ENCODE measurements at places on chromosomes 16 and 17.
A peak's percentile ranks its signal among the peaks of the same experiment; 100 is the strongest.

DNA sequence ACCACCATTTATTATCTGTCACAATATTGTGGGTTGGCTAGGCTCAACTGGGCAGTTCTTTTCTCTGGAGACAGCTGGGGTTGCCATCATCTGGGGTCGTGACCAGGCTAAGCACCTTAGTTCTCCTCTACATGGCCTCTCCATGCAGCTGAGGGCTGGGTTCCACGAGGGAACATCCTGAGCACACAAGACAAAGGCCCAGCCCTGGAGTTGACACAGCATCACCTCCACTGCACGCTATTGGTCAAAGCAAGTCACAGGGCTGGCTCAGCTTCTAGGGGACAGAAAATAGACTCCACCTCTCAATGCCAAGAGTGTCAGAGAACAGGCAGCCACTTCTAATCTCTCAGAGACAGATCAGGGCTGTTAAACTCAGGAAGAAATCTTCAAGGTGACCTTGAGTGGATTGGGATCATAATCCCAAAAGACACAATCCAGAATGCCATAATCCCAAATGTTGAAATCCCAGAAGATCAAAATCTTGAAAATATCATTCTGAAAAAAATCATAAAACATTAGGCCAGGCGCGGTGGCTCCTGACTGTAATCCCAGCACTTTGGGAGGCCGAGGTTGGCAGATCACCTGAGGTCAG is 13.0 kb upstream of the USP10 start:
- no peak for DNase-seq

- DNase-seq = no peak
Observed at GRCh38 chr17:47618410-47618809, 31.3 kb upstream of the KPNB1 start.

DNA sequence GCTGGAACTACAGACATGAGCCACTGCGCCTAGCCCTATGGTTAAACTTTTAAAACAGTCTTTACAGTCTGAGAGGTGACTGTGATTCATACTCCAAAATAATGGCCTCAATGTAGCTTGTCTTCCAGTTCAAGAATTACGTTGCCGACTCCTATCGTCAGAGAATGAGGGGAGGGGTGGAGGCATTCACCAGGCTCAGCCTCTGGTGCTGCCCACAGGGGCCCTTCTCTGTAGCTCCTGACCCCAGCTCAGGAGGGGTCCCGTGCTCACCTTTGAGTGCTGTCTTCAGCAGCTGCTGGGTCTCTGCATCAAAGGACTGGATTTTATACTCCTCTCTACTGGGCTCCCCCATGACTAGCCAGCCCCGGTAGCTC is 1.2 kb downstream of the MIF4GD start:
- no peak for DNase-seq

GRCh38 chr16:23353440-23353839 is 51.3 kb downstream of the SCNN1B start:
- no peak for DNase-seq

GRCh38 chr17:62478424-62478879 is at the start of gene TLK2:
Gene TLK2, plus strand, starts transcription at chr17:62478825. Its CDS starts 2,301 bp downstream, at chr17:62481126.
- peak; percentile 9 for DNase-seq

GRCh38 chr16:68096491-68096890 is 11.3 kb downstream of the NFATC3 start:
- DNase-seq = no peak

Measured in AG04449 (cell line).